ENCODE measurements at places on chromosomes 2 and 18.
A peak's percentile ranks its signal among the peaks of the same experiment; 100 is the strongest.

DNA sequence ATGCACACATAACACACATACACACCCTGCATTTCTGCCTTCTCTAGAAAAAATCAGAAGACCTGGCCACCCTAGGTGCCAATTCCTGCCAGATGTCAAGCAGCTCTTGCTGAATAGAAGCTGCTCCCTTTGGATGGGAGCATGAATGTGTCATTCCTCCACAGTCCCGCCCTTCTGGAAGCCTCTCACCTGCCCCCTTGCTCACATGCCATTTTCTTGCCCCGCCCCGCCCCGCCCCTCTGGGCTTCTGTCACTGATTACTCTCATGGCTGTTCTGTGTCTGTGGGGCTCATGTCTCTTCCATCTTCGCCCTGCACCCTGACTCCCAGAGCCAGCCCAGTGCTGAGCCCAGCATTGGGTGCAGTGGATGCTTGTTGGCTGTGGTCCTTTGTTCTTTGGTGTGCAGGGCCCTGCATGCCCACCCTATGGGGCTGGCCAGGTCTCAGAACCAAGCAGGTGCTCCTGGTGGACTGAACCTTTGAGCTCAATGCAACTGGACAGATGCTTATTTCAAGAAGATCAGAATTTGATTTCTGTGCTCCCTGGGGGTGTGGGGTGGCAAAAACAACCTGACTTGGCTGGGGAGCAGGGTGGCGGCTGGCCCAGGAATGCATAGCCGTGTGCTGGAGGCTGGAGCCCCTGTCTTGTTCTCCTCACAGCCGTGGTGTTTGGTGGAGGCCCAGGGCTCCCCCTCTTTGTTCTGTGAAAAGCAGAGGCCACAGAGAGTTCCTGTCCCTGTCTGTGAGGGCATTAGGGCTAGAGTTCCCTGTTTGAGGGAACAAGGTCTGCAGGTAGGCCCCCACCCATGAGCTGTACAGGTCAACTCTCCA lies 140.6 kb upstream of the GLI2 start:
- no peak for DNase-seq

DNA sequence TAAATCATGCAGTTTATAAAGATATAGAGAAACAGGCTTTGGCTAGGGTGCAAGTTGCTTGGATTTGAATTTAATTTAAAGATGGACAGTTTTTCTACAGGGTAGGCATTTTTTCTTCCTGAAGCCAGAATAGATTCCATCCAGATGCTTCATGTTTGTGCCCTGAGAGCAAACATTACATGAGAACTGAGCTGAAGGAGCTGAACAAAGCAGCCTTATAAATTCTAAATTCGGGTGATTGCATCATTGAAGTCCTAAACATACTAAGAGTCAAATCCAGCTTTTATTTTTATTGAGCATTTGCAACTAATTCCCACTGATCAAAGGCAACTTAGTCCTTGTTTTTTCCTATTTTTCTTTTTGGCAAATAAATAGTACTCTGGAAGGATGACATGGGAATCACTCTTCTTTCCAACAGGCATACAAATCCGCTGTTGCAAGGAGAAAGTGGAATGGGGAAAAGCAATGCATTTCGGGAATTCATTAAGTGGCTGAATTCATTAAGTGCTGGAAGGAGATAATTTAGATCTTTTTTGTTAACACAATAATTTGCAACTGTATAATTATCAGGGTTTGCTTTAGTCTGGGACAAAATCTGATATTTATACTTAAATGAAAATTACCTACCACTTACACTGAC lies 828.0 kb downstream of the SLC4A3 start:
- peak; percentile 30 for DNase-seq

DNA sequence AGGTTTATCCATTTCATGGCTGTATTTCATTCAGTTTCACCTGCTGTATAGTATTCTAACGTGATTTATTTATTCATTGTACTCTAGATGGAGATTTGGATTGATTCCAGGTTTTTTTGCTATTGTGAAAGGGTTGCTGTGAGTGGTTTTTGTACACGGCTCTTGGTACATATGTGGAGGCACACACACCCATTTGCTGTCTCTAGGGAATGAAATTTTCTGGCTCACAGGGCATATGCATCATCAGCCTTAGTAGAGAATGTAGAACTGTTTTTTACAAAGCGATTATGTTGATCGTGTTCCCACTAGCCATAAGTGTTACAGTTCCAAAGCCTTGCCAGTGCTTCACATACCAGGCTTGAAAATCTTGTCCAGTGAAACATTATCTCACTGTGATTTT lies 5.1 kb downstream of the SPTBN1 start:
- DNase-seq = peak; percentile 45

GRCh38 chr2:239192456-239192855 lies 208.4 kb downstream of the HDAC4 start:
- DNase-seq = no peak

GRCh38 chr2:192546565-192546964 lies 351.8 kb upstream of the TMEFF2 start:
- no peak for DNase-seq

GRCh38 chr2:120635146-120635545 lies 100.5 kb upstream of the GLI2 start:
- no peak for DNase-seq

DNA sequence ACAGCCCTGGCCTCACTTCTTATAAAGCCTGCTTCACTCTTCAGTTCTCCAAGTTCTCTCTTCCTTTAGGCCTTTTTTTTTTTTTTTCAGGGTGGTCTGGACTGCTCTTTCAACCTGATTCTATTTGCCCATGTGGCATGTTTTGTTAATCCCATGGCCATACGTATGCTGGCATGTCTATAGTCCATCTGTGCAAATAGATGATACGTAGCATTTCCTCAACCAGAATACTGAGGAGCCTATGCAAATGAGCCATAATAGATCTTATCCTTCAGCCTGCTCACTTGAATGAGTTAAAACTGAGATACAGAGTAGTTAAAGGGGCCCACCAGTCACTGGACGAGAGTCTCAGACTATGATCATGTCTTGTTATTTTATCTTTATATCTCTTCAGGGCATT lies 265.2 kb upstream of the CXCR4 start:
- DNase-seq = no peak

GRCh38 chr2:10132596-10132995 lies 10.1 kb downstream of the RRM2 start:
- DNase-seq = no peak

- DNase-seq = peak; percentile 94
Observed at GRCh38 chr18:10518595-10519255, 7.1 kb upstream of the NAPG start.

DNA sequence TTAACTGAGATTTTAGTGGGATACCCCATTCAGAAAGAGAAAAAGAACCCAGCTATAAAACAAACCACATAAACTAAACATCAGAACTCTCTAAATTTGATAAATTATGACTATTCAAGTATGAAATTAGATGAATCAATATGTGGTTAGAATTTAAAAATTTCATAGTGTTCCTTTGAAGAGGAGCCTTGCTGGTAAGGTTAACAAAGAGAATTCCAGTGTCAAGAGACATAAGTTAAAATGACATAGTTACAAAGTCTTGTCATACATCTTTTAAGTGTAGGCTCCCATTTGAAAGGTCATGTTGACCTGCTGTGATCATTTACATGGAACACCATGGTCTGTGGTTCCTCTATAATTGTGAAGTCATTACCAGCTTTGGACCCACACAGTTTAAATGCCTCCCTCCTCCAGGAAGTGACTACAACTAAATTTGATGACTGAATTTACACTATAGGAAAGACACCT lies 231.6 kb upstream of the ETAA1 start:
- DNase-seq = no peak

GRCh38 chr2:140539242-140539875 lies 1591.5 kb downstream of the LRP1B start:
- DNase-seq = no peak

Data from Ammon's horn (tissue), 1 donor.